ENCODE measurements at places on chromosomes 2 and 18.

DNA sequence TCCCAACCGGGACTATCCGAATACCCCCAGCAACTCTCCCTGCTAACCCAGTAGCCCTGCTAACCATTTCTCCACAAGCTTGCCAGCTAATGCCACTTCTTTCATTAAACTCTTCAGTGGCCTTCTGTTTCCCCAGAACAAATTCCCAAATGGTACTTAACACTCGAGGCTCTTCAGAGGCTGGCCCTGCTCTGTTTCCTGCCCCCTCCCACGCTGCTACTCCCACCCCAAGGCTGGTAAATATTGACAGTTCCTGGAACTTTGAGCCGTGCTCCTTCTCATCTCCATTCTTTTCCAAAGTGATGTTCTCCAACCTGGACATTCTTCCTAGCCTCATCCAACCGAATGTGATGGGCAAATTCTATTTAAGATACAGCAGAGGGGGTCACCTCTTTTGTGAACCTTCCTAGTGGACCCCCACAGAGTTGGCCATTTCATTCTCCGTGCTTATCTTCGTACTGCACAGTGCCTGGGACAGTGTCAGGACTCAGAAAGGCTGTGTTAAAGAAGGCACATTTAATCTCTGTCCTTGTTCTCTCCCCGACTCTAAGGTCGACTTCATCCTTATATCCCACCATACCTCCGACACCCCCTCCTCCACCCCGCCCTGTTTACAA is 3.2 kb upstream of the KIDINS220 start:
- DNase-seq = no peak

DNA sequence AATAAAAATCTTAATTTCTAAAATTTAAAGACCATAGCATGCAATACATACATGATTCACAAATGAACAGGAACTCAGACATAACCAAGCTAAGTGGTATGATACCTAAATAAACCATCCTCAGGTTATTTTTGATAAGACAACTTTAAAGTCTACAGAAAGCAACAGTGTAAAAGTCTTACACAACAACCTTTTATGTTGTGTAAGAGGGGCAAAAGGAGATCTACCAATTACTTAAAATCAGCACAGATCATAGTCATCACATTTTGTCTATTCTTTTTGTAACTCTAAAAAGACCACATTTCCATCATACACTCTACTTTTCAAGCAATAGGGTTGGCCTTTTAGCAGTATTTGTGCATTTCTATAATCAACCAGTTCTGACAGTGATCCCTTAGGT is 16.3 kb downstream of the SP3 start:
- DNase-seq = no peak

DNA sequence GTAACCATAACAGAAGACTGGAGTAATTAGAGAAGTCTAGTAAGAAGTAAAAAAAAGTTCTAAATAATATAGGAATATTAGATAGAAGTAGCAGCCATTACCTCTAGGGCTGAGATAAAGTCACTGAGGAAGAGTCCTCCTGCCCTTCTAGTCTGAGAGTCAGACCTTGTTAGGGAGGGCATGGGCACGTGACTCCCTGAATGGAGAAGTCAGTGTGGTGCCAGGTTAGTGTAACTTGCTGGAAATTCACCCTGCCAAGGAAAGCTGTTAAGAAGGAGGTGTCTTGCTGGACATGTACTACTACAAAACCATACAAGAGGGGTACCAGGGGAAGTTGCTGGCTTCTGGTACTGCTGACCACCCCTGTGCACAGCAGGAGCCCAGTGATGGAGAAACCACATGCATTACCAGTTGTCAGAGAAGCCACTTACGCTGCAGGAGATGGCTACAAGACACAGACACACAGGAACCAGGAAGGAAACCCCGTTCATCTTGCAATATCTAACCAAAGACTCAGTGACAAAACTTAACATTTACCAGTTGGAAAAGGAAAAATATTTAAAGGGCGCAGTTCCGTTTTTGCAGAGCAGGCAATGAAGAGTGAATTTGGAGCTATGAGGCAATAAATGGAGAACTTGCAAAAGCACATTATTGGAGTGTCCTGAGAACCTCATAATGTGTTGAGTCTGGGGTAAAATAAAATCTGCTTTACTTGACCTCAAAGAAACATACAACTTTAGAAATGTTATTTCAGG is 77.2 kb upstream of the TLK1 start:
- DNase-seq = no peak

DNA sequence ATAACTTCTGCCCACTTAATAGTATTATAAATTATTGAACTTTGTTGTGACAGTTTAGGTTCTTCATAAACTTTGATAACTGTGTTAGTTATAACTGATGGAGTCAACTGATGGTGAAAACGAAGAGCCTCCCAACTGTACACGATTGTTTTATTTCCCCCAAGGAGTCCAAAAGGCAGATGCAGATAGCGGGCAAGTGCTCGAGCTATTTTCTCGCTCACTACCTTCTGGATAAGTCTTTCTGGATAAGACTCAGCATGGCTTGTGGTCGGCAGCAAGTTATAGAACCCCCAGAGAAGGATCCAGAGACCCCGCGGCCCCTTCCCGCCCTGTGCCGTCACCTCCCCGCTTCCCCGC is 517 bp downstream of the GCFC2 start:
- DNase-seq = no peak

GRCh38 chr2:137826373-137827372 is 137.6 kb upstream of the HNMT start:
- no peak for DNase-seq

DNA sequence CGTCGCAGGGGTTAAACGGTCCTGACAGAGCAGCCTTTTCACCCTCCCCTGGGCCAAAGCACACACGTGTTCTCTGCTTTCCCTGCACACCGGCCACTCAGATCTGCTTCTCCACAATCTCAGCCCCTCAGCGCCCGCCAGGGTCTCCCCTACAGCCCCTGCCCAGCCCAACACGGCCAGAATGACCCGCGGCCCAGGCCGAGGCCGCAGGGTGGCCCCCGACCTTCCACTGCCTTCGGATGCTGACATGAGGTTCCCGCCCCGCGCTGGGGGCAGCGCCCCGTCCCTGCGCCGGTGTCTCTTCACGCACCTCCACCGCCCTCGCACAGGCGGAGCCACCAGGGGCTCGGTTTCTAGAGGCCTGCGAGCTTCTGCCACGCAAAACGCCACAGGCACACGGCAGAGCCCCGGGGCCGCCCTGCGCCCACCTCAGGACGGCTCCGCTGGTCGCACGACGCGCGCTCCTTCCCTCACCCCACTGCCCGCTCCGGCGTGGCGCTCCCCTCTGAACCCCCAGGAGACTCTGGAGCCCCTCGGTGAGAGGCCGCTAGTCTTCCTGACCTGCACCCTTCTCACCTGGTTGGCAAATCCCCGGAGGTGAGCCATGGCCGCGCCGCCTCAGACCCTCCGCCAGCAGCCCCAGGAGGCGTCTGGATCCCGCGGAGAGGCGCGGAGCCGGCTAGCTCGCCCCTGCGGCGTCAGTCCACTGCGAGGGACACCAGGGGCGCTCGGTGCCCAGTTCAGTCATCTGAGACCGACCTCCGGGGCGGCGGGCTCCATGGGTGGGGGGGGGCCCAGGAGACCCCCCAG is 749 bp downstream of the STK25 start:
- DNase-seq = peak; percentile 33

DNA sequence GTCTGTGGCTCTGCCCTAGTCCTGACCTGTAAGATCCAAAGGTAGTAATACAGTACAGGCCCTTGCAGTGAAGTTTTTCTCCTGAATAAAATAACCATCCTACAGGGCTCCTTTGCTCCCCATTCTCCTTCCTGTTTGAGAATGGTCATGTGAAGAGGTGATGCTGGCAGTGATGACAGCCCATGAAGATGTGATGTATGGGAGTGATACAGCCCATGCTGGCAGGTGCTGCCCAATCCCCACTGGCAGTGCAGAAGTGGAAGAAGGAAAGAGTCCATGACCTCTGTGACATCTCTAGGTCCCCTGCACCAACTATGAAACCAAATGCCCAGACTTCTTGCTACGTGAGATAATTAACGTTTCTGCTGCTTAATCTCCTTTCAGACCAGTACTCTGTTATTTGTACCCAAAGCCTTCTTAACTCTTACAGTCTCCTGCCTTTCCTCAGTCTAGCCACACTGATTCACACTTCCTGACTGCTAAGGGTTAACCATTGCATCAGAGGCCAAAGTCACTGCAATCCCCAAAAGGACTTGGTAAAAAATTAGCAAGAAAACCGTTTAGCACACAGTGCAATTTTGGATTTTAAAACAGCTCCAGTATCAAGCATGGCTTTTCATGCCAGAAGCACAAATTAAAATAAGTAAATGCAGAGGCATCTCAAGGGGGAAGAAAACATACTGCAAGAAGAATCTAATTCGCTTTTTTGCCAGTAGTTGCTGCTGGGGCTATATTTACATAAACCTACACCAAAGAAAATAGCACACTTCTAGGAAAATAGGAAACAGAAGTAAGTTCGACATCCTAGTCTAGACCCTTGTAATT is 98.0 kb downstream of the STK39 start:
- no peak for DNase-seq

- DNase-seq = no peak
Measured at GRCh38 chr2:58845011-58845410, 603.9 kb upstream of the FANCL start.

- DNase-seq = no peak
Measured at GRCh38 chr18:31401156-31402025, 24.8 kb downstream of the DSG4 start.

GRCh38 chr2:154452906-154453493 is 245.5 kb upstream of the KCNJ3 start:
- DNase-seq = no peak

GRCh38 chr2:36567711-36568408 is 30.1 kb downstream of the FEZ2 start:
- no peak for DNase-seq

- no peak for DNase-seq
Measured at GRCh38 chr2:201962774-201963562, 70.7 kb upstream of the FZD7 start.

DNA sequence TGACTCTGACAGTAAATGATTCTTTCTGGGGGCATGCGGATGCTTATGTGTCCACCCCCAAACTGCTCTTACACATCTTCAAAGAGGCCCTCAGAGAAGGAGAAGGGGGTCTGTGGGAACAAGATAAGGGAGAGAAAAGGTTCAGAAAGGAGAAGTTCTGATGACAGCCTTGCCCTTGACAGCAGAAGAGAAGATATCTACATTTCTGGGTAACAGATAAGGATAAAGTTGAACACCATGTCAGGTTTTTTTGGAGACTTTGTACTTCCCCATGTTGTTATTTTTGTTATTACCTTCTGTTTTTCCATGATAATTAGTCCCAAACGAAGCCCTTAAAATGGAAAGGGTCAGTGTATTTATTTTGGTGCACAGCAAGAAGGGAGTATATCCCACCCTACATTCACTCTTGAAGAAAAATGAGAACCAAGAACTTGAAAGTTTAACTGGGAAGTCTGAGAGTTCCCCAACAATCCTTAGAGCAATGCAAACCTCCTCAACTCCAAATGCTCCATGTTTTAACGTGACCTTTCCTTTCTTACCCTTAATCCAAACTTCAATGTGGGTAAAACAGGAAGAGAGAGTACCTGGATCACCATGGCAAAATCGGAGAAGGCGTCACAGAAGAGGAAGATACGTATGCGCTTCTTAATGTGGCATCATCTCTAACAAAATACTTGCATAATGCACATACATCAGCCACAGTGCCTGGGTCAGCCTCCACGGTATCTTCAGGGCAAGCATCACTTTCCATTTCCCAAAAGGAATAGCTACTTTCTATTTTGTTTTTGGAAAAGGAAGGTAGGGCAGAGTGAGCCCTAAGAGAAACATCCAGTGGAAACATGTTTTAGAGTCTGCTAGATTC is 264.6 kb upstream of the STON1 start:
- no peak for DNase-seq

DNA sequence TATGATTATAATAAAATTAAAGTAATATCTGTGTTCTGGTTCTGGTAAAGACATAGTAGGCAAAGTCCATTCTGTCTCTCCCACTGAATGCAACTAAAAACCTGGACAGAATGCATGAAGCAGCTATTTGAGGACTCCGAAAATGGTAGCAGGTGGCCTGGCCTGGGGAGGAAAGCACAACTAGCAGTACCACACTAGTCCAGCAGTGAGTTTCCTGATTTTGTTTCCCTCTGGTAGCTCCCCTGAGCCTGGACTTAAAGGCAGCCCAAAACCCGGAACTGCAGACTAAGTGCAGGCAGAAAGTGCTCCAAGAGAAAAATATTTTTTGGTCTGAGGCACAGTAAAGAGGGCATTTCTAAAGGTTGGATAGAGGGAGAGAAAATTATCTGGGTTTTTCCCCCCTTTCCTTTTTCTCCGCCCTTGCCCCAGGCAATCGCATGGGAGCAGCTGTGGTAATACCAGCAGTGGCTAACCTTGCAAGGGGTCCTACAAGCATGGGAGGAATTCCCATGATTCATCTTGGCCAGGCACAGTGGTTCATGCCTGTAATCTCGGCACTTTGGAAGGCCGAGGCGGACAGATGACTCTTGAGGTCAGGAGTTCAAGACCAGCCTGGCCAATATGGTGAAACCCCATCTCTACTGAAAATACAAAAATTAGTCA is 32.3 kb downstream of the ASXL2 start:
- no peak for DNase-seq

GRCh38 chr2:187529977-187530721 is 24.1 kb downstream of the TFPI start:
- DNase-seq = no peak

- no peak for DNase-seq
Measured at GRCh38 chr2:54432251-54433015, 23.7 kb upstream of the SPTBN1 start.

GRCh38 chr18:61824733-61825363 is 68.0 kb downstream of the RNF152 start:
- no peak for DNase-seq

DNA sequence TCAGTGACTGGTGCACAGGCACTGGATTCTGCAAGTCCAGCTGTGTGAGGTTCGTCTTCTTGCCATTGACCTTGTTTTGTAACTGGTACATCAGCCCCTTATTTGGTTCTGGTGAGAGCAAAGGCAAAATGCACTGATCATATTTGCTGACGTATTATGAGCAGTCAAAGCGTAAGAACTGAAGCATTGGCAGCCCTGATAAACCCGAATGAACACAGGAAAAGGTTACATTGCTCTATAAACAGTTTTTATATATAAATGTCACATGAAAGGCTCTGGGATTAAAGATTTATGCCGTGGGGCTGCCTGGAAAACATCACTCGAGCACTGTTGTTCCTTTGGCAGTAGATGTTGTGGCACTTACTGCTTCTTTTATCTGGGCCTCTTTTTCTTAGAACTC is 167.9 kb downstream of the IRS1 start:
- no peak for DNase-seq

- no peak for DNase-seq
Measured at GRCh38 chr2:16096962-16097361, 156.6 kb downstream of the MYCN start.

DNA sequence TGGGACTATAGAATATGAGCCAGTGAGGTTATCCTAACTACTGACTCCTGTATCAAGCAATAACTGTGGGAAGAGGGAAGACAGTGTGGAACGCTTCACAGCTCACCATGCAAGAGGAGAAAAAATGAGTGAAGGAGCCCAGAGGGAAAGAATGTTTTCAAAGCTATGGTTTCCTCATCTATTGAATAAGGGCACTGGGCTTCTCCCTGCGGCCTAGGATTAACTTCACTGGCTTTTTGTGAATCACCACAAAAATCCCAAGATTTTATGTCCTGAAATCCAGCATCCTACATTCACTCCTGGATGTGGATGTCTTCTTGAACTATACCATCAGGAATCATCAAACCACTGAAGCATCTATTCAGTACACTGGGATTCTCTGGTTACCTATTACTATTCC is 44.5 kb upstream of the SP5 start:
- no peak for DNase-seq

GRCh38 chr2:42012651-42013050 is 35.2 kb upstream of the PKDCC start:
- no peak for DNase-seq

- no peak for DNase-seq
Measured at GRCh38 chr18:31426021-31426420, 21.5 kb upstream of the DSG3 start.

- DNase-seq = no peak
Measured at GRCh38 chr2:26382564-26382963, 19.2 kb upstream of the DRC1 start.

All from stimulated activated CD4-positive, alpha-beta T cell treated with anti-CD3 and anti-CD28 coated beads, Interleukin-12 subunit alpha, Interleukin-12 subunit beta, amount 100 ng/mL, for 4 hours (primary cell).